GM20000 (cell line): ENCODE measurements at places on chromosomes 12 and 14.

GRCh38 chr14:69848903-69849391 is 30.3 kb upstream of the SMOC1 start:
- DNase-seq: peak; percentile 24

DNA sequence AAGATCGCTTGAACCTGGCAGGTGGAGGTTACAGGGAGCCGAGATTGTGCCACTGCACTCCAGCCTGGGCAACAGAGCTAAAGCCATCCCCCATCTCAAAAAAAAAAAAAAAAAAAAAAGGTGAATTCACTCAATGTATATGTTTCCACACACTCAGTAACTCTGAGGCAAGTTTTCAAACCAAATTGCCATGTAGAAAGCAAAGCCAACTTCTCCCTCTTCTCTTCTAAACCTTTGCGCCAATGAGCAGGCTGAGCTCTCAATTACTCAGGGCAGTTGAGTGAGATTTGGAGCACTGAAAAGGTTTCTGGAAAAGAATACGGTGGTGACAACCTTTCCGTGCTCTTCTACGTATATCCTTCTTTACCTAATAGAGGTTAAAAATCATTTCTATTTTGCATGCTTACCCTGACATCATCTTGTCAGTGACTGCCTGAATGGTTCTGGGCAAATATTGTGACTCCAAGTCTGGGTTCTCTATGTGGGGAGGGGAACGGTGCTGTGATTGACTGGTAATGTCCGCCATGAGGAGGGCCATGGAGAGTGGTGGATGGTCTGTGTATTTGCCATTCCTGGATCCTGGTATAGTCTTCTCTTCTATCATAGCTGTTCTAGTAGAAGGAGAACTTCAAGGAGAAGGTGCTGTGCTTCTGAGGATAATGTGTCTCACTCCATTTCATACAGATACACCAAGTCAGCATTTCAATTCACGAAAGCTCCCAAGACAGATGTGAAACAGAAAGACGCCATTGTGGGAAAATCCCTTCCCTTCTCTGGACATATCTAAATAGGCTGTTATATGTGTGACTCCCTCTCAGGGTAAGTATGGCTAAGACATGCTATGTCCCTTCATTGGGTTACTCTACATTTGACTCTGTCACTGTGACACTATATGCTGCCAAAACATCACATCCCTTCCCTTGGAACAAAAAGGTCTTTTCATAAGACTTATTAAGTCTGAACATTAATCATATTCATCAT is 46.2 kb upstream of the MED13L start:
- DNase-seq: peak; percentile 46

GRCh38 chr12:116202940-116203339 is 74.6 kb downstream of the MED13L start:
- no peak for DNase-seq

DNA sequence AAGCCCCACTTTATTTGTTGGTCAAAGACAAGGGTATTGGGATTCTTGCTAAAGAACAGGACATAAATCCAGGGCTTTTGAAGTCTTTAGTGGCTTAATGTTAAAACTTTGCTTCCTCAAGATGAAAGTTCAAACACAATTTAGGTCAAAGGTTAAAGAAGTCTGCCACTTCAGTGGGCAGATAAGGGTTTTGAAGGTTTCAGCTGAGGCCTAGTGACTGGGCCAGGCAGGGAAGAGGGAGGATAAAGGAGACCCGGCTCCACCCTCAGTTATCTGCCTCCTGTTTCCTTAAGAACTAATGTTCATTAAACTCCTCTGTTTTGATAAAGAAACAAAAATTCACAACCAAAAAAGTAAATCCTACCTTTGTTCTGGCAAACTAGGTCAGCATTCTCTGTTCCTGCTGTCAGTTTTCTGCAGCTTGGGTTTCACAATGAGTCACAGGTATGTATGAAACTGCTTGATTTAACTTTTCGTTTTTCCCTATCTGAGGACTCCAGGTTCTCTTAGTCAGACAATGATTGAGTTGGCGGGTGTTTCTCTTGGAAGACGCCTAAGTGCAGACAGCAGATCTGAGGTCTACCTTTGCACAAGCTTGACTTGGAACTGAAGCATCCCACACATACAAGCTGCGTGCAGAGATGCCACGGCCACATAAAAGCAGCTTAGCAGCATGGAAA is 208.3 kb downstream of the EXOC5 start:
- peak; percentile 69 for DNase-seq

GRCh38 chr12:5914387-5915149 is 30.5 kb downstream of the ANO2 start:
- no peak for DNase-seq

DNA sequence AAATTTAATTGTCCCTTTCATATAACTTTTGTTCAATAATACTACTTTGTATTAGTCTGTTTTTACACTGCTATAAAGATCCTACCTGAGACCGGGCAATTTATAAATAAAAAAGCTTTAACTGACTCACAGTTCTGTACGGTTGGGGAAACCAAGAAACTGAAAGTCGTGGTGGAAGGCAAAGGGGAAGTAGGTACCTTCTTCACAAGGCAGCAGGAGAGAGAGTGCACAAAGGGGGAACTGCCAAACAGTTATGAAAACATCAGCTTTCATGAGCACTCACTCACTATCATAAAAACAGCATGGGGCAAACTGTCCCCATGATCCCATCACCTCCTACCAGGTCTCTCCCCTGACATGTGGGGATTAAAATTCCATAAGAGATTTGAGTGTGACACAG is 1069.0 kb downstream of the FSCB start:
- no peak for DNase-seq

DNA sequence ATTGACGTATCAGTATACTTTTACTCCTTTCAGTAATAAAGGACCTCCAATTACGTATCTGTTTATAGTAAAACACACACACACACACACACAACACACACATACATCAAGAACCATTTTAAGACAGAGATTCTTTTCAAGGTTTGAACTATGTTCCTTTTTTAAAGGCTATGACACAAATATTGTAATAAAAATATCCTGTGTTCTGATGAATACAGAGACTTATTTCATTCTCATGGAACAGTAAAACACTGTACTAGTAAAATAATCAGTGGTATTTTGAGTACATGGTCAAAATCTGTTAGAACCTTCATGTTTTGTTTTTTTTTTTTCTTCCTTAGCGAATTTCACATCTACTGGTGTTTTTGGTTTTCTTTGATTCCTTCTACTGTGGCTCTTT is 7.6 kb downstream of the FLRT2 start:
- DNase-seq: no peak

DNA sequence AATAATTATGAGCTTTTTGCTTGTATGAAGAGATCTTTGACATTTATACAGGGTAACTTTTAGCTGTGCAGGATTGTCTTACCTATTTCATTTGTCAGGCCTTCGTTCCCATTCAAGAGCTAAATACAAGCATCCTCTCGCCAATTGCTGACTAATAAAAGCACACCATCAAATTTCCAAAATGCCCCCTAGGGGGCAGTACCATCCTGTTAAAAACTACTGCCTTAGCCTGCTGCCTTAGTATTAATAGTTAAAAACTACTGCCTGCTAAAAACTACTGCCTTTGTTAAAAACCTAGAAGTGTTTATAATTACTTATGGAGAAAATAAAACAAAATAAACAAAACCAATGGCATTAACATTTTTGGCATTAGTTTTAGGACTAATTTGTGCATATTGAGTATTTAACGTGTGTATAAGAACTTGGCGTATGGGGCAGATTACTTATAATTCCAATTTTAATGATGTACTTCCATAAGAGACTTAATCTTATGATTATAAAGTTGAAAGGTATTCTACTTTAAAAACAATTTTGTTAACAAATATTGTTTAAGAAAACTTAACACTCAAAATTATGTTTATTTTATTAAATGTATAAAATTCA is 3.0 kb upstream of the IFI27L2 start:
- DNase-seq: peak; percentile 58

GRCh38 chr12:12881151-12881909 is 10.0 kb upstream of the GPRC5A start:
- no peak for DNase-seq

- no peak for DNase-seq
Observed at GRCh38 chr14:36105401-36105800, 71.1 kb downstream of the PTCSC3 start.

DNA sequence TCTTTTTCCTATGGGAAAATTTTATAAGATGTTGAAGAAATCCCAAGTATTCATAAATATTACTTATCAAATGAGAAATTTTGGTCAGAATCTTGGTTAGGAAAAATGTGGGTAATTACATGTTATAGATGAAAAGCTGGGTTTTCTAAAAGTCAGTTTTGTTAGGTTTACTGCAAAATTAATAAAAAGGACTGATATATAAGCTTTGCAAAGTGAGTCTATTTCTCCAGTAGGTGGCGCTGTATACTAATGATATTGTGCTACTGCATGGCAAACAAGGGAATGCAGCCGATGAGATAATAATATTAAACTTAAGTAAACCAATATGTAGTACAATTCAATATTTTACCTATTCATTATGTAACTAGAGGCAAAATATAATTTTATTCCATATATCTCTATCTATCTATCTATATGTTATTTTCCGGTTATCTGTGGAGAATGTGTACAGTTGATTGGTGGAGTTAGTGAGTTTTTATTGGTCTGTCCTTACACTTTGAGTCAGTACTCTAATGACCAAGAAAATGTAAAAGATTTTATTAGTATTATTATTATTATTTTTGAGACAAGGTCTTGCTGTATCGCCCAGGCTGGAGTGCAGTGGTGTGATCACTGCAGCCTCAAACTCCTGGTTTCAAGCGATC is 32.9 kb downstream of the MIPOL1 start:
- DNase-seq: peak; percentile 33

GRCh38 chr14:93954900-93955849 is 21.2 kb downstream of the ASB2 start:
- DNase-seq: peak; percentile 62

- DNase-seq: no peak
Observed at GRCh38 chr12:92237262-92237661, 91.6 kb upstream of the BTG1 start.

DNA sequence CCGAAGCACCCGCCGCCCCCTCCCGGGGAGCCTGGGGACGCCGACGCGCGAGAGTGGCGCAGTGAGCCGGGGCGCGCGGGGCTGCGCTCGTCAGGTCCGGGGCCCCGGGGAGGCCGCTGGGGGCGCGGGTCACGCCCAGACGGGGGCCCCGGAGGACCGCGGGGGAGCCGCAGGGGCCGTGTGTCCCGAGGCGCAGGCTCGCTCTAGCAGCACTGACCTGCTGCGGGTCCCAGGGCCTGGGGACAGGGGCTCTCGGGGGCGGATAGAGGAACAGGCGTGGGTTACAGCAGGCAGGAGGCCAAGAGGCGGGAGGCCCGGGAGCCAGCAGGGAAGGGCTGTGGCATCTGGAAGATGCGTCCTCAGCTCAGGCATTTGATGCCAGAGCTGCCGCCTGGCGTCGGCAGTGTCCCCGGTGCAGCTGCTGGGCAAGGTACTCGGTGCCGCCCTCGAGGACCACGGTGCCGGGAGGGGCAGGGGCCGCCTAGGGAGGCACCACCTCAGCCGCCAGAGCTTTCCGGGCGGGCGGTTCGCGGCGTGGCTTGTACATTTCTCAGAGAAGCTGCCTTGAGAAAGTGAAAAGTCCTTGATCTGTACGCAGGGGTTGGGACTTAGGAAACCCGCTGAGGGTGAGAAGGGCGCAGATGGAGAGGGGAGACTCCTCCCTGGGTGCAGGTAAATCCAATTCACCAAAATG is 1.2 kb downstream of the WNT5B start:
- no peak for DNase-seq

- no peak for DNase-seq
Observed at GRCh38 chr12:76782526-76782925, 18.6 kb downstream of the ZDHHC17 start.

DNA sequence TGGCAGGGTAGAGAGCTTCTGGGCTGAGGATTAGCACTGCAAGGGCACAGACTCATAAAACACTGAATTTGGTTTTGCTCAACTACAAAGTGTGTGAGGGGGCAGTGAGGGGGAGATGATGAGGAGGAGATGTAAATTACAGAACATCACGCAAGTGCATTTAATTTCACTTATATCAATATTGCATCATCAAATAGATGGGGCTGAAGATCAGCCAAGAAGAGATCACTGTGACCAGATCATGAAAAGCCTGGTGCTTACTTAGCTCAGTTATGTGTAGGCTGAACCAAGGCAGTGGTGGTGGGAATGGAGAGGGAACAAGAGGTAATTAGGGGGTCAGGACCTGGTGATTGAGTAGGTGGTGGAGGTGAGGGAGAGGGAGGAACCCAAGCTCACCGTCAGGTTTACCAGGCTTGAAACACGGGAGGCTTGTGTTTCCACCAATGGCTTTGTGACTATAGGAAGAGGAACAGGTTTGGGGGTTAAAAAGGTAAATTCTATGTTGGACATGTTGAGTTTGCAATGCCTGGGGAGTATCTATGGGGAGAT is 11.3 kb downstream of the FOS start:
- DNase-seq: no peak

DNA sequence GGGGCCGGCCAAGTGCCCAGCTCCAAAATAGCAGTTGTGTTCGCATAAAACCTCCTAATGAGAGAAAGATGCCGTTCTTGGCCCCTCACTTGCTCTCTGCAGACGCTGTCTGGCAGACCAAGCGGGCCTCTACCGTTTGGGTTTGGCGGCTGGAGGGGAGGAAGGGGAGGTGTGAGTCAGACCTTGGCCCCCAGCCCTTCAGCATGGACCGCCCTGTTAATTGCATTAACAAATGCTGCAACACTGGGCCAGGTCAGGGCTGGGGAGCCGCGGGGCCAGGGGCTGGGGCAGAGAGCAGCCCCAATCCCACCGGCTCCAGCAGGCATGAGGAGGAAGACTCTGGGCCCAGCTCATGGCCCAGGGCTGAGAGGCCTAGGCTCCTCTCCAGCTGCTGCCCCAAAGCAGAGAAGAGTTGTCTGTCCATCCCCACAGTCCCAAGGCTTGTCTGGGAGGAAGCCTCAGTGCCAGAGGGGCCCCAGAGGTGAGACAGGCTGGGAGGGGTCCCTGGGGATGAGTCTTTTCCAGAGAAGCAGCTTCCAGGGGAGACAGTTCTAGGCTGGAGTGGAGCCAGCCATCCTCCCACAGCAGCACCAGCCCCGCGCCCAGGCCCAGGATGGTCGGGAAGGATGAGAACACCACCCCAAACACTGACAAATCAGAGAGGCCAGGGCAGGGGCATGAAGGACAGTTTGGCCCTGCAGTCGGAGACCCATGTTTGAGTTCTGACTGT is 16.9 kb downstream of the LTBP2 start:
- no peak for DNase-seq

GRCh38 chr12:6322969-6323339 is 12.5 kb downstream of the PLEKHG6 start:
- no peak for DNase-seq

GRCh38 chr12:75890141-75890540 is 141.4 kb downstream of the PHLDA1 start:
- no peak for DNase-seq
